ENCODE measurements at places on chromosomes 7 and 10.

- DNase-seq: no peak
Observed at GRCh38 chr7:112201839-112202238, 4.4 kb downstream of the DOCK4 start.

DNA sequence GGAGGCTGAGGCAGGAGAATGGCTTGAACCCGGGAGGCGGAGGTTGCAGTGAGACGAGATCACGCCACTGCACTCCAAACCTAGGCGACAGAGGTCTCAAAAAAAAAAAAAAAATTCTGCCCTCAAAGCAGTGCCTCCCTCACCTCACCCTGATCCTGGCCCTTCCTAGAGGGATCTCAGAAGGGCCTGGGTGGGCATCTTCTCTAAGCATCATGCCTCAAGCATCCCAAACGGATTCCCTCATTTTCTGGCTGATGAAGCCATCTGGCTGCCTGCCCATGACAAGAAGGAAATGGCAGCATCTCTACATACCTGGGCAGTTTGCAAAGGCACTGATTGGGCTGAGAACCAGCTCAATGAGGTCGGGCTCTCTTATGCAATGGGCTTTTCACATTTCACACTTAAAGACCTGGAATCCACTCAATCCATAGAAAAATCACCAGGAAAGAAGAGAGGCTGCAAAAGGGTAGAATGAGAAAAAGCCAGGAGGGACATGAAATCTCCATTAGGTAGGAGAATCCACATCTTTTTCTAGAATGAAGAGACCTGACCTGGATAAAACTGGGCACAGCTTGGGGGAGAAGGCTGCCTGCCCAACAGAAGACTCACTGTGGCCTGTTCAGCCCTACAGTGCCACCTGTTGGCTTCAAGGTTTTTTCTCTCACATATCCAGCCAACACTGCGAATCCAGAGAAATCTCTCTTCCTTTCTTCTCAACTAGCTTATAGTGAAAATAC is 48.1 kb downstream of the PDLIM1 start:
- no peak for DNase-seq

DNA sequence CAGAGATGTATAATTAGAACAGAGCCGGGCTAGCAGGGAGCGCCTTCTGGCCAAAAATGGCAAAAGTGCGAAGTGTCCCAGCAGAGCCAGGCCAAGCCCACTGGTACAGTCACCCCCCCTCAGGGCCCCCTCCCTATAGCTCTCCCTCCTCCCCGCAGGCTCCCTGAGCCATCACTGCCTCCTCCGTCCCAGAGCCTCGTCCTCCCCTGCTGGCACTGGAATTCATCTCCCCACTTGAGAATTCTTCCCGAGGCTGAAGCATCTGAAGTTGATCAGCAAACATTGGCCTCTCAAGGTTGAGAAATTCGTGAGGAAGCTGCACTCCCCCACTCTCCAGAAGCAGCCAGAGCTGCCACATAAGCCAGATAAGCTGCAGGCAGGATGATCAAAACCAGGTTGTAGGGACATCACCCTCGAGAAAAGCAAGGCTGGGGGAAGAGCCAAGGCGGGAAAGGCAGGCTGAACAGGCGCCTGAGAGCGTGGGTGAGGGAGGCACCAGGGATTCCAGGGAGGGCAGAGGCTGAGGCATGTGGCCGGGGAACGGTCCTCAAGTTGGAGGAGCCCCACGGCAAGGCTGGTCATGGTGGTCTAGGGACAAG is 23.4 kb downstream of the CAMK2G start:
- DNase-seq: no peak

- no peak for DNase-seq
Observed at GRCh38 chr7:157688533-157689268, 351.9 kb downstream of the DNAJB6 start.

DNA sequence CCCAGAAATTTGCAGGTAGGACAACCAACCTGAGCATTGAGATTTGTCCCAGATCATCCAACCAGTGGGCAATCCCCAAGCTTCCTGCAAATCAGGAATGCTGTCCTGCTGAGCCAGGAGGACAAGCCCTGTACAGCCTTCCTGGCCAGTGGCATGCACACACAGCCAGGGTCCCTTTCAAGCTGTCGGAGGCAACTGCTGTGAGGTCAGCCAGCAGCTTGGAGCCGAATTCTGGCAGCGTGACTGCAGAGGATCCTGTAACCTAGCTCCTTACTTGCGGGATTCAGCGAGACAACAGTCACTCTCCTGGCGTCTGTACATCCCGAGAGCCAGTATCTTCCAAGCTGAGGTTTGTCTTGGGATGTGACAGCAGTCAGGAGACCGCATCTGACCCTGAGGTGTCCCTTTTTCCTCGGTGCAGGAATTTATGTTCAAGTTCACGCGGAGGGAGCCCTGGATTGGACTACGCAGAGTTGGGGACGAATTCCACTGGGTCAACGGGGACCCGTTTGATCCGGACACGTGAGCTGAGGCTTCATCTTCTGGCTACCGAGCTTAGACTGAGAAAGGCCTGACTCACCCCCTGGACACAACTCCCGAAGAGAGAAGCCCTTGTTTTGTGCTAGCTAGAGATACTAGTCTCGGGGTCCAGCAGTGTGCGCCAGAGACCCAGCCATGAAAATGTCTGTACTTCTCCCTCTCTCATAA is 18.3 kb downstream of the CLEC2L start:
- no peak for DNase-seq

- DNase-seq: no peak
Observed at GRCh38 chr10:1847361-1847760, 110.0 kb upstream of the ADARB2 start.

Measured in stimulated activated CD8-positive, alpha-beta memory T cell treated with anti-CD3 and anti-CD28 coated beads, Interleukin-4, amount 100 ng/mL, for 24 hours (primary cell).